Stimulated activated naive CD4-positive, alpha-beta T cell treated with Interleukin-2 at 50 U/mL for 16 hours (primary cell): ENCODE measurements at places on chromosomes 3 and 15.

GRCh38 chr3:116445311-116445841, at the start of gene LSAMP:
Gene LSAMP (minus strand): TSS chr3:116445487.
- no peak for DNase-seq

GRCh38 chr3:24437326-24437725, 57.3 kb downstream of the THRB start:
- DNase-seq = no peak

DNA sequence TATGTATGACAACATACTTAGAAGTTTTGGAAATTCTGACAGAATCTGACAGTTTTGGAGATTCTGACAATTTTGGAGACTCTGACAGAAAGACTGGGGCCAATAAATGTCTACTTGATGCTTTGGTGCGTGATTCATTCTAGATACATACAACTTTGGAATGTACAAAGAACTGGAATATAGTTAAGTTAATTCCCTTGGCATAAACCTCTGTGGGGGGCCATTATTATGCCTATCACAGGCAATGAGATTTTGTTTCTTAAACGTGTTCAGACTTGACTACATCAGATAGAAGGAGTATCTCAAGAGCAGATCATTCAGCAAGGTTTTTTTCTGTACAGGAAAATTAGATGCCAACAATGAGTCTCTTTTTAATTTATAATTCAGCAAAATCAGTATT, 617.6 kb upstream of the ZNF717 start:
- no peak for DNase-seq

DNA sequence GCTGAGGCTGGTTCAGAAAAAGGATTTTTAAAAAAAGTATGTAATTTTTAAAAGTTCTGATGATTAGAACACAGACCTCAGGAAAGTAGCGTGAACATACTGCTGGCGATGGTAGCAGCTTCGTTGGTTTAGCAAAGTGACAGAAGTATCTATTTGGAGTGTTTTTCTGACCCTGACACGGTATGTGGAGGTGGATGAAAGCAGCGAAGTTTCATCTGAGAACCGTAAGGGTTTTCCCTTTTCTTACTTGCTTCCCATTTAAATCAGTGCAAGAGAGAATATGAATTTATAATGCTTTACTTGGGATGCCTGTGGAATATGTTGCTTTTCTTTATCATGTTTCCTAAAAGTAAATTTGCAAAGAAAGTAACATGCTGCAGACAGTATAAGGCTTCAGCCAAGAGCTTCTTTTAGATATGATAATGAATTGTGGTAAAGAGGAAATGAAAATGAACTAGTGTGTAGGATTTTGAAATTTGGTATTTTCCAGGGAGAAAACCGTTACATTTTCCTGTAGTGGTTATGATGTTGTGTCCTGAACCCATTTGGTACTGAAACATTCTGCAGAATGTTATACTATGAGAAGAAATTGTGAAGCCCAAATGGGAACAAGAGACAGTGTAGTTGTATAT, 3.9 kb downstream of the CHST2 start:
- DNase-seq = no peak

GRCh38 chr3:142282503-142282902, 57.1 kb upstream of the GK5 start:
- no peak for DNase-seq

GRCh38 chr3:85652360-85652759, 693.6 kb downstream of the CADM2 start:
- no peak for DNase-seq

DNA sequence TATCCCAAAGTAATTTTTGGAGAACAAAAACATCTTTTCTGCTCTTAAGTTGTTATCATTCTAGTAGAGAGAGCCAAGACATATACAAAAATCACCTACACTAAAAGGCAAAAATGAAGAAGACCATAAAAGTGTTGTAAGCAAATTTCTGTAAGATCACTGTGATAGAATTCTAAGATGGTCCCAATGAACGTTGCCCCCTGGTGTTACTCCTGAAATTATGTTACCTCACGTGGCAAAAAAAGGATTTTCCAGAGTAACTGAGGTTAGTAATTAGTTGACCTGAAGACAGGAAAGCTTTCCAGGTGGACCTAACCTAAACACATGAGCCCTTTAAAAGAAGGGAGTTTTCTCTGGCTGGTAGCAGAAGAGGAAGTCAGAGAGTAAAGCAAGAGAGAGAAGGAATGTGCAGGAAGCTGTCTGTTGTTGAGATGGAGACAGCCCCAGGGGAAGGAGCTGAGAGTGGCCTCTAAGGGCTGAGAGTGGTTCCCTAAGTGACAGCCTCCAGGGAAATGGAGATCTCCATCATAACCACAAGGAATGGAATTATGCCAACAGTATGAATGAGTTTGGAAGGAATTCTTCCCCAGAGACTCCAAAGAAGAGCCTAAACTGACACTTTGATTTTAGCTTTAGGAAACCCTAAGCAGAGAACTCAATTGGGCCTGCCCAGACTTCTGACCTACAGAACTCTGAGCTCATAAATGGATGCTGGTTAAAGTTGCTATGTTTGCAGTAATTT, 205.9 kb downstream of the CD47 start:
- no peak for DNase-seq

- no peak for DNase-seq
Measured at GRCh38 chr3:72682936-72683452, 165.3 kb downstream of the SHQ1 start.

GRCh38 chr3:125462722-125463299, 57.2 kb downstream of the SNX4 start:
- DNase-seq = no peak

DNA sequence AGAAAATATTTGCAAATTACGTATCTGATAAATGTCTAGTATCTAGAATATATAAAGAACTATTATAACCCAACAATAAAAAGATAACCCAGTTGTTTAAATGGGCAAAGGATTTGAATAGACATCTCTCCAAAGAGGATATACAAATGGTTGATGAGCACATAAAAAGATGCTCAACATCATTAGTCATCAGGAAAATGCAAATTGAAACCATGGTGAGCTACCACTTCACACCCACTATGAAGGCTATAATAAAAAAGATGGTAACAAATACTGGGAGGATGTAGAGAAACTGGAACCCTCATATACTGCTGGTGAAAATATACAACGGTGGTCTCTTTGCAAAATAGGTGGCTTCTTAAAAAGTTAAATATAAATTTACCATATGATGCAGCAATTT, 28.0 kb downstream of the RAD51 start:
- no peak for DNase-seq

GRCh38 chr15:80991421-80991820, 1.8 kb upstream of the MESD start:
- DNase-seq = no peak

DNA sequence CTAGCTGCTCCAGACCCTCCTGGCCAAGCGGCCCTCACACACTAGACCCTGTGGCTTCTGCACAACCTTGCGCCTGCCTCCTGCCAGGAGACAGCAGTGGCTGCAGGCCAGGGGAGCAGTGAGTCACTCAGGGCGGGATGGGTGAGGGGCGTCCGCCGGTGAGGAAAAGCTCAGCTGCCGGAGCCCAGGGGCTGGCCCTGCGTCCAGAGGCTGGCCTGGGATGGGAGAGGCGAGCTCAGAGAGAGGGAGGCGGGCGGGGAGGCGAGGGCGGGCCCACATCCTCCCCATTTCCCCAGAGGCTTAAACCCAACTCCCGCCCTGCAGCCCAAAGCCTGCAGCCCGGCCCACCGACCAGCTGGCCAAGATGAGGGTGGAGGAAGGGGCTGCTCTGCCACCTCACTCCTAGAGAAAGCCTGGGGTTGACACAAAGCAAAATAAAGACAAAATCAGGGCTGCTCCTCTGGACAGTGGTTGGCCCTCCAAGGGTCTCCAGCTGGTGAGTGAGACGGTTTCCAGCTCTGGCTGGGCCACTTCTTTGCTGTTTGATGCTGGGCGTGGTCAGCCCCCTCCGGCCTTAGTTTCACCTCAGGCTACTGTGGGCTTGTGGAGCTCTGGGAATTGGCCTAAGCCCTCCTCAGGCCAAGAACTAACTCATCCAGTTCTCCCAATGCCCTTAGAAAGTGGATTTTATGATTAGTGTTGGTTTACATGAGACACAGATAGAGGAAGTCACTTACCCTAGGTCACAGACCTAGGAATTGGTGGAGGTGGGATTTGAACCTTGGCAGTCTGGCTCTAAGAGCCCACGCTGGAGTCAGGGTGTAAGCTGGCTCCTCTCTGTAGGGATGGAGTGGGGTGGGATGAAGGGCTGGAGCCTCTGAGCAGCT, 50.6 kb downstream of the IQSEC1 start:
- no peak for DNase-seq

DNA sequence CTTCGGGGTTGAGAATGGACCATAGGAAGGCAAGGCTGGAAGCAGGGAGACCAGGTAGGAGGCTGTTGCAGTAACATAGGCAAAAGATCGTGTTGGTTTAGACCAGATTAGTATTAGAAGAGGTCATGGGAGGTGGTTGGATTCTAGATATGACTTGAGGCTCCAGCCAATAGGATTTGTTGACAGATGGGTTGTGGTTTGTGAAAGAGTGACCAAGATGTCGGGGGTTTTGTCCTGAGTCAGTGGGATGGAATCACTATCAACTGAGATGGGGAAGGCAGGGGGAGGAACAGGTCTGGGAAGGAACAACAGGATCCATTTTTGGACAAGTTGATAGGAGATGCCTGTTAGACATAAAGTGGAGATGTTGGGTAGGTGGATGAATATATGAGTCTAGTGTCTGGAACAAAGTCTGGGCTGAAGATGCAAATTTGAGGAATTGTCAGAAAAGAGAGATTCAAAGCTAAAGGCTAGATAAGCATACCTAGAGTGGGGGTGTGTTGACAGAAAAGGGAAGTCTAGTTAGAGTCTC, 95.5 kb upstream of the NPHP3 start:
- DNase-seq = no peak

DNA sequence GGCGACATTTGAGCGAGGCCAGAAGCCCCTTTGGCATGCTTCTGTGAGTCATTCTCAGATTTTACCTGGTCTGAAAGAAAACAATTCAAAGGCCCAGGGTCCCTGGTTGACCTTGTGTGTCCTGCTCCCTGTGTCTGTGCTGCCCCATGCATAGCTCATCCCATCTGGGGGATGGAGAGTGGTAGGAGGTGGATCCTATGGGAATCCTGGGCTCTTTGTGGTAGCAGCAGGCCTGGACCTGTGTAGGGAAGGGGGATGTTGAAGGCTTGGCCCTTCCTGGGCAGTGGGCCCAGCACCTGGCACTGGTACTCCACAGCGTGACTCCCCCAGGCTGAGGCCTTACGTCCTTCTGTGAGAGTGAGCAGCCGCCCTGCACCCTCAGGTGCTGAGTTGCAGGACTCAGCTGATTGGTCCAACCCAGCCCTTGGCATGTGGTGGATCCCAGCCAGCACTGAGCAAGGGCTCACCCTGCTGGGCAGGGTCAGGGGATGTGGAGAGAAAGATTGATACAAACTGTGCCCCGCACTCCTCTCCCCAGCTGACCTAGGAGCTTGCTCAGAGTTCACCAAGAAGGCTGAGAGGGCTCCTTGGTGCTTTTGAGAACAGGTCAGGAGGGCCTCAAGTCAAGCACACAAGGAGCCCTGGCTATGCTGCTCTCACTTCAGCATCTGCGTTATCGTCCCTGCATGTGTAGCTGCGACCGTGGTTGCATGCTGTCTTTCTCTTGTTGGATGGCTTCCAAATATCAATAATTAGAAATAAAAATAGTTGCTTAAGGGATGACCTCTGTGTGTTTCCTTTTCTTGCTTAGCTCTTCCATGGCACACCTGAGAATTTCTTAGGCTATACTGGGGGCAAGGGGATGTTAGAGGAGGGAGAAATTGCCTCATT, 21.4 kb upstream of the JMJD7 start:
- DNase-seq = no peak

DNA sequence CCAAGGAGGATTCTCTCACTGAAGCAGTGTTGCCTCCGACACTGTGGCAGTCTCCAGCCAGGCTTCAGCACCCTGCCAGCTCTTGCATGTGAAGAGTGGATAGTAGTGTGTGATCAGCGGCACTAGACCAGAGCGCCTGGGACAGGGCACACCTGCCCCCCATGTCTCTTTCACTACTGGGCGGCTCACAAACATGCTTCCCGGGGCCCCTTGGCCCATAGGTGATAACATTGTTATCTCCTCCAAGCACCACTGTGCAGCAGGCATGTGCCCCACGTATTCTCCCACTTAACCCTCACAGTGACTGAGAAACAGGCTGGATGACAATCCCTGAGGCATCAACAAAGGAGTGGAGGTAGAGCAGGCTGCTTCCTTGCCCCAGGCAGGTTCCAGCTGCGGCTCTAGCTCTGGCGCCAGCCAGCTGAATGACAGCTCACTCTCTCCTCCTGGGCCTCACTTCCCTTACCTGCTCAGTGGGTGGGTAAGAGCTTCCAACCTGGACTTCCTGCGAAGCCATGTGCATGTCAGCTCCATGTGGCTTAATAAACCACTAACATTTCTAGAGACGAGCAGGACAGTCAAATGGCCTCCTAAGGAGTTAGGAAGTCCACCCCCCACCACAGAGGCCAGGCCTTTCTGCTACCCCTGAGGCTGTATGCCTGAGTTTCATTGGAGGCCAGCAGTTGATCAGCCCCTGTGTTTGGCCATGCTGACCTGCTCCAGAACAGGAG, 37.8 kb downstream of the KLF13 start:
- DNase-seq = no peak

GRCh38 chr15:69857686-69858391, 239.9 kb downstream of the TLE3 start:
- no peak for DNase-seq

DNA sequence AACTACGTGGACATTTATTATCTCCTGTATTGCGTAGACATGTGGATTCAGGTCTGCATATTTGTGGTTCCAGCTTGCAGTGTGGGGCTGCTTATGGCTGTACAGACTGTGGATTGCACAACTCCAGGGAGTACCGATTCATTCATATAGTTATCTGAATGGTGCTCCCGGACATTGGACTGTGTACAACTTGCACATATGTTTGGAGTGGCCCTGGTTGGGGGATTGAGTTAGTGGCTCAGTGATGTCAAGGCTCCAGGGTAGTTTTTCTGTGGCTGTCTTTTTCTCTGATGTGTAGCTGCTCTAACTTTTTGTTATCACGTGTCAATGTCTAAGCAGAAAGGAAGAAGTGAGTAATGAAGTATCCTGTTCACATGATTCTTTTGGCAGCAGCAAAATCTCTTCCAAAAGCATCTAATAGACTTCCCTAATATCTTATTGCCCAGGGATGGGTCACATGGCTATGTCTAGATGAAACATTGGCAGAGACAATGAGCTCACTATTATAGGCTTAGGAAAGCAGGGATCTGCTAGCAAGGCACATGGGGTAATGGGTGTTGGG, 15.8 kb downstream of the ST3GAL6 start:
- no peak for DNase-seq

GRCh38 chr3:62531493-62531892, 158.1 kb upstream of the FEZF2 start:
- DNase-seq = no peak

GRCh38 chr3:125051715-125052581, 3.8 kb downstream of the HEG1 start:
- DNase-seq = peak; percentile 58
